Activated CD4-positive, alpha-beta T cell treated with anti-CD3 and anti-CD28 coated beads, Interleukin-2, amount 50 U/mL, for 4 hours (primary cell): ENCODE measurements at places on chromosomes 6 and 20.

GRCh38 chr6:84763003-84763885 is 1.2 kb downstream of the TBX18 start:
- DNase-seq: no peak

DNA sequence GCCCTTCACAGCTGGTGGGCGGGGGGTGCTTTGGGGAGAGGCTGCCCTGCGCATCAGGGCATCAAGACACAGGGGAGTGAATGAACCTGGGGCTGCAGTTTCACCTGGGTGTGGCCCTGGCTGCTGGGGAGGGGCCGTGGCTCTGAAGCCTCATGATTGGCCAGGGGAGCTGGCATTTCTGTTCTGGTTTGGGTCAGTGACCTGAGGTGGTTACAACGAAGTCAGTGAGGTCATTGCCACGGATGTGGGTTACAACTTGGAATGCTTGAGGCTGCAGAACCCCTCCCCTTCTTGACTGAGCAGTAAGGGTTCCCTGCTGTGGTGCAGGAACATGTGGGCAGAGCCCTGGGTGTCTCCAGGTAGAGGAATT is 3.0 kb downstream of the TCEA2 start:
- no peak for DNase-seq

GRCh38 chr6:52536424-52536916 is 40.4 kb downstream of the TRAM2 start:
- no peak for DNase-seq

DNA sequence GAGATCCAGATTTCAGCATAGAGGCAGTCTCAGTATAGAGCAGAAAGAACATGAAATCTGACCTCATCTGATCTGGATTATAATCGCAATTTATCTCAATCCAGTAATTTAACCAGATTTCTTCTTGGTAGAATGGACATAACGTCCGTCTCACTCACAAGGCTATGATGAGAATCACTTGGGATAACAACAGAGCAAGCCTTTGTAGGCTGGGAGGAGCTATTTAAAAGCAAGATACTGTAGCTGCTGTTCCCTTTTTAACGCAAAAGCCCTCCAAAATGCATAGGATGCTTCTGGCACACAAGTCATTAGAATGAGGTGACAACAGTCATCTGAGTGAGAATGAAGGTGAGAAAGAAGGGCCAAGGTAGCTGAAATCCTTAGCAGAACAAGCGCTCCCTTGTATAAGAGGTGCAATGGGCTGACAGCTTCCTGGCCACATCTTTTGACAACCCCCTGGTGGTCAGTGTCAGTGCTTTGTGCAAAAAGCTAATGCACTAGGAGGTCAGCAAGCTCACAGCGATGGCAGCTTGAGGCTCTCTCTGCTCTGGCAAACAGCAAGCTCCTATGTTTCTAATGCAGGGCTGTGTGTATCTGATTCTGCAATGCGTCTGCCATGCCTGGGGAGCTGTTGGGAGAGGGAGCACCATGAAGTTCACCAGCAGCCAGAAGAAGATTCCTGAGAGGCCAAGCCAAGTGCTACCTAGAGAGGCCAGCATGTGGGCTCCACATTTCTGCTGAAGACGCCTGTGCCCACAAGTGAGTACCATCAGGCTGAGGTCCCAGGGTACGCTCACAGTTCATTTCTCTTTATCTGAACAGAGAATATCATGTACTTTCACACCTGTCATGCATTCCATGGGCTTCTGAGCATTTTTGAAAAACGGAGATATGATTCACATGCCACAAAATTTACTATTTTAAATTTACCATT is 16.2 kb downstream of the METTL24 start:
- no peak for DNase-seq

DNA sequence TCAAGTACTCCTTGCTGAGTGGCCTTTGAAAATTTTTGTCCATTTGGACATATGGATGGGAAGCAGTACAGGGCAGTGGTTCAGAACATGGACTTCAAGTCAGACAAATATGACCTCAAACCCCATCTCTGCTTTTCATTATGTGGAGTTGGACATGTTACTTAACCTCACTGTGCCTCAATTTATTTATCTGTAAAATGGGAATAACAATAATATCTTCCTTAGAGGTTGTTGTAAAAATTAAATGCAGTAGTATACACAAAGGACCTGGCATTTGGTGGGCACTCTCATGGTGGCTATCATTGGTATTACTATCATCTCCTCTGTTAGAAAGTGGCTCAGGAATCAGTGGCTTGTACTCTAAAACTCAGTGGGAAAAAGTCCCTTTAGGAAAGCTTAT is 204.0 kb upstream of the MYLIP start:
- no peak for DNase-seq

GRCh38 chr6:54897462-54898189 is 51.1 kb downstream of the FAM83B start:
- DNase-seq: no peak

DNA sequence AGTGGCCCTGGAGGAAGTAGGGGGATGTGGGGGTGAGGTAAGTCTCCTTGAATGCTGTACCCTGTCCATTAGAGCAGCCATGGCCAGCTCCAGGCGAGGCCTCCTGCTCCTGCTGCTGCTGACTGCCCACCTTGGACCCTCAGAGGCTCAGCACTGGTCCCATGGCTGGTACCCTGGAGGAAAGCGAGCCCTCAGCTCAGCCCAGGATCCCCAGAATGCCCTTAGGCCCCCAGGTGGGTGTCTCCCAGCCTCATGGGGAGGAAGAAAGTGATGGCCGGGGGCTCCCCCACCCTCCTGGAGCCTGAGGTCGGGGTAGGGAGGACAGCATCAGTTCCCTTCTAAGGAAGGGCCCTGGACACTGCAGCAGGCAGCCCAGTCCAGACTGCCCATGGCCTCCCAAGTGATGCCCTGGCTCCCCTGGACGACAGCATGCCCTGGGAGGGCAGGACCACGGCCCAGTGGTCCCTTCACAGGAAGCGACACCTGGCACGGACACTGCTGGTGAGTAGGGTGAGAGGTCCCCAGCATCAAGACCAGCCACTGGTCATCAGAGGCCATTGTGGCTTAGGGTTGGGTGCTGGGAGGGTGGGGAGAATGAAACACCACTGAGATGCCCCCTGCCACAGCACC is 1.0 kb downstream of the GNRH2 start:
- no peak for DNase-seq

DNA sequence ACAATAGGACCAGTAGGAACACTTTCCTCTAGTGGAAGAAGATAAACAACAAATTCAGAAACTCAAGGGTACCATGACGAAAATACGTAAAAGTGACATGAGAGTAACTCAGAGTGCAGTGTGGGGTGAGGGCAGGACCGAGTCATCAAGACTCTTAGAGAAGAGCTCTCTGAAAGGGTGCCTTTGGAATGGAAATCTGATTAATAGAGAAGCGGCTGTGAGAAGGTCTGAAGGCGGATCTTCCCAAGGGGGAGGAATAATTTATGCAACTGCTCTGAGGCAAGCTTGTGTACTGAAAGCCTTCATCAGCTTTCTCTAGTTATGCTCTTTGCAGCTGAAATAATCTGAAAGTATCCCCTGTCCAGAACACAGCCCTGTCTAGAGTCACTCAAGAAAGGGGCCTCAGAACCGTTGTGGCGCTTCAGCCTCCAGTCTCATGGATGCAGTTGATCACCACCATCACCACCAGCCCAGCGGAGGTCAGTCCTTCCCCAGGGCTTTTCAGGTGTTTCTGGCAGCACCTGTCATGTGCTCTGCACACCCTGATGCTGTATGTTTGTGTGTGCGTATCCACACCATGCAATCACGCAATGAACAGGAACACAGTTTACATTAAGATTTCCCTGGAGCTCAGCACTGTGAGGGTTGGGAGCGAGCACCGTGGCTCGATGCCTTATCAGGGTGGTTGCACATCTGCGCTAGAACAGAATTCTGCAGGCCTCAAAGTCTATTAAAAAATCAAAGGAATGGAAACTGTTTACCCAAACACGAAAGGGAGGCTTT is 396.5 kb downstream of the SMOC2 start:
- DNase-seq: no peak

GRCh38 chr6:154092326-154092962 is 53.4 kb downstream of the OPRM1 start:
- DNase-seq: no peak

GRCh38 chr6:144066741-144067484 is 28.5 kb downstream of the SF3B5 start:
- DNase-seq: no peak

- DNase-seq: no peak
Measured at GRCh38 chr6:34486106-34486740, 20.3 kb downstream of the PACSIN1 start.

DNA sequence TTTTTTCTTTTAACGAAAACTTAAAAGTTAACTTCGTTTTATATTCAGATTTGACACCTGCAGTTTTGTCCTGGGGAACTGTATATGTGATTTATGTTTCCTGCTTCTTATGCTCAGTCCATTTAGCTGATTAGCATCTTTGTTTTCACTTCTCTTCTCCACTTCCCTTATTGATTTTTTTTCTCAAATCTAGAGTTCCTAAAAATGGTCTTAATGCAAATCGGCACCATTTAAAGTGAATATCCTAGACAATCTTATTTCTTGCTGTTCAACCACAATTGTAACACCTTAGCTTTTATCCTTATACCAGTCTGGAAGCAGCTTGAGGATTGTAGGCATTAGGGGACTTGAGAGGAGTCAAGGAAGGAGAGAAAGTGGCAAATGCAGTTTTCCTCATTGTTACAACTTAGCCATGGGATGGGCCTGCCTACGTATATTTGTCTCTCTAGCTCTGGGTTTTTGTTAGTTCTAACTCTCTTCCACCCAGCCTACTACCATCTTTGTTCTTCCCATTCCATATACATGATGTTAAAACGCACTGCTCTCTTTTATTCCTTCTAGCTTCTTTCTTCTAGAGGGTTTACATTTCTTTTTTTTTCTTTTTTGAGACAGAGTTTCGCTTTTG is 8.5 kb downstream of the QRSL1 start:
- no peak for DNase-seq
